Stimulated activated CD4-positive, alpha-beta T cell treated with anti-CD3 and anti-CD28 coated beads, Interleukin-12 subunit alpha, Interleukin-12 subunit beta, amount 100 ng/mL, for 24 hours (primary cell): ENCODE measurements at places on chromosomes 1 and 21.

DNA sequence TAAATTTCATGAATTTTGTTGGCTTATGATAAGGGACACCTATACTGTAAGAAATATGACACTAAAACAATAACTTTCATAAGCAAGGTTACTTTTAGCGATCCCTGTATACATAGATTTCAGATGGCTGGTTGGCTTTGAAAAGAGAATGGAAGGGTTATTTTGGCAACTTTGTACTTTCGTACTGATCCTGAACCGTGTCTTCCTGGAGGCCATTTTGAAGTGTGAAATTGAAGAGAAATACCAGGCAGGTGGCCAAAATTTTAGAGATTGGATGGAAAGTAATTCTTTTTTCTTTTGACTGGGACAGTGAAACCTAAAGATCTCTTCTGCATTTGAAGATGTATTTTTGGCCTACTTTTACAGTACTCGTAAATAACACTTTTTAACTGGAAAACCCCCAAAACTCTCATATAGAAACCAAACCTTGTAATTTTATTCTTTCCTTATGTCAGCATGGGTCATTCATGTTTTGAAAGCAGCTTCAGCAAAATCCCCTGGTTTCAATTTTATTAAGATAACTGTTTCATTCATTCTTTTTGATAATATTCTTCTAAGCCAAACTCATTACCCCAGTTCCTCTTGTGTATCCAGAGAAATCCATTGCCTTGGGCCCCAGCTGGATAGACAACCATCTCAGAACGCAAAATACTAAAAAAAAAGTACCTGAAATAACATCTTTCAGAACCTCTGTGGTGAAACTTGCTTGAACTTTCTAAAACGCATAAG is 38.4 kb upstream of the ZNF281 start:
- DNase-seq: no peak

GRCh38 chr1:171219346-171220080 is 28.8 kb upstream of the FMO1 start:
- DNase-seq: no peak

- no peak for DNase-seq
Measured at GRCh38 chr1:29542548-29542947, 306.2 kb downstream of the PTPRU start.

DNA sequence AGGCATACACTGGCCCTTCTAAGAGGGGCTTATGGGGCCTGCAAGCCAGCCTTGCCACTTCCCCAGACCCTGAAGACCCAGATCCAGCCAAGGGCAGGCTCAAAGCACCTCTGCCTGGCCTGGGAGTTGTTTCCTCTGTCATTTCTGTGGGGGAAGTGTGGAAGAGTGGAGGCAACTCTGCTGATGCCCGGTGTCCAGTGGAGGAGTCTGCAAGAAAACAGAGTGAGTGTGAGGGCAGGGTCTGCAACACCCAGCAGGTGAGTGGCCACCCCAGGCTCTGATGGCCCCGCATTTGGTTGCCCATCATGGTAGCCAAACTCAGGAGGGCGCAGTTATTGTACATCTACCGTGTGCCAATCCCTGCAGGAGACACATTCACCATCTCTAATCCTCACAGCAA is 8.4 kb downstream of the CLEC20A start:
- DNase-seq: no peak

DNA sequence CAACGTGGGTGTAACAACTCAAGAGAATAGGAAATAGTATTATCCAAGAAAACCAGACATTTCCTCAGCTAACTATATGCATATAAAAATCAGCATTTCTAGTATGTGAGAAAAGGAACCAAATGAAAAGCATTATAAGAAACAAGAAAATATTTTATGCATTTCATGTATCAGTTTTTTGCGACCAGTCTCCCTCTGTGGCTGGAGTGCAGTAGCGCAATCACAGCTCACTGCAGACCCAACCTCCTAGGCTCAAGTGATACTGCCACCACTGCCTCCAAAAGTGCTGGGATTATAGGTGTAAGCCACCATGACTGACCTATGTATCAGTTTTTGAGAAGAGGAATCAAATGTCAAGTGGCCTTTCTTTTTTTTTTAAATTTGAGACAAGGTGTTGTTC is 31.0 kb downstream of the SLC16A1 start:
- DNase-seq: no peak

GRCh38 chr21:22019766-22020165 is 1021.6 kb downstream of the NCAM2 start:
- no peak for DNase-seq

DNA sequence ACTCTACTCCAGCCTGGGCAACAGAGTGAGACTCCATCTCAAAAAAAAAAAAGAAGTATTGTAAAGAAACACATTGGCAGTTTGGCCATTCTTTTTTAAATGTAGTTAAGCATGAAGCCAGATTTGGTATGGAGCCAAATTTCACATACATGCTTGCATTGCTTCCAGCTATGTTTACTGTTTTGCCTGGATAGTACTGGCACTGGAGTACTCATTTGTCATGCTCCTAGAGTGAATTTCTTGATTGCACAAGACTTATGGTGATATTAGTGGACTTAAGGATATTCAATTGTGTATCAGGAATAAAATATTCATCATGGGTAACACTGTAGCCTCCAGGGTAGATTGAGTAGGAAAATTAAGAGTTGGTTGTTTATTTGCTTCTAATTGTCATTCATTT is 24.5 kb upstream of the SLC9A1 start:
- no peak for DNase-seq

DNA sequence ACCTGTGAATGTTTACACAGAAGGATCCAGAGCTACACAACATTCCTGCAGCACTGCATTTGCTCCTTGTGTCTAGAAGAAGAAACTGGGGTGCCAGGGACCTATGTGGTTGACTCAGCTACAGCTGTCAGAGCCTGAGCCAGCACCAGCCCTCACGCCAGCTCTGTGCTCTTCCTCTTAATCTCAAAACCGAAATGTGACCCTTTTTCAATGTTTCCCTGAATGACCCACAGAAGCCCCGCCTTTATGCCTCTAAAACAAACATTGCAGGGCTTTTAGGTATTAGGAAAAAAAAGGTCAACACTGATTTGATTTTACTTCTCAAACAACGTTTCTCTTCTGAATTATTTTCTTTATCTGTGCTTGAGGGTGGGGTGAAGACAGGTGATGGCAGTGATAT is 260.5 kb downstream of the DYRK1A start:
- no peak for DNase-seq

- no peak for DNase-seq
Measured at GRCh38 chr1:75203415-75204277, 69.5 kb downstream of the LHX8 start.

DNA sequence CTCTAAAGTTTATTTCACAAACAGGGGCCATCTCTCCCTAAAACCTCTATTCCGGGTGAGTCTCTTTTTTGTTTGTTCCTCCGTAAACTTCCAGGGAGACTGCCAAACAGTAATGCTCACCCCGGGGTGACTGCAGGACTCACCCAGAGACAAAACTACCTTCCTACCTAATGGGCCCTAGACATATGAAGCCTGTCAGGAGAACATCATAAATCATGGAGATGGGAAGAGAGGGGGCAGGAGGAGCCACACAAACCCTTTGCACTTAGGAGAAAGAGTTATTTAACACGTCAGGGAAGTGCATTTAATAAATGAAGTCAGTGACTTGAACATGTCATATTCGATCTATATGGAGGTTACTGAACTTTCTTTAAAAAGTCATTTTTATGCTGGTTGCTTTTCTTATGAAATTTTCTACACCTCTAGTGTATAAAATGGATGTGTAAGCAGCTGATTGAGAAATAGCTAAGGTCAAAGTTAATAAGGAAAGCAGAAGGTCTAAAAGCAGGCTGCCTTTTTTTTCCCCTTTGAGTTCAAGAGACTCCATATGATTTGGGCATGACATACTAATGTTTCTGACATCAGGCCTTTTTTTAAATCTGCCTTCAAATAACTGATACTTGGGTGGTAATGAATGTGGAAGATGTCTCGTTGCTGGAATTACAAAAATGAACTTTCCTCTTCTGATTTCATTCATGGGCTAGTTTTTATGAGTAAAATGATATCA is 286.9 kb upstream of the USP25 start:
- no peak for DNase-seq

GRCh38 chr1:24383381-24383940 is 30.1 kb downstream of the STPG1 start:
- DNase-seq: no peak

GRCh38 chr1:27597516-27598294 is 6.2 kb downstream of the AHDC1 start:
- DNase-seq: no peak

- DNase-seq: no peak
Measured at GRCh38 chr1:22365331-22366295, 86.0 kb upstream of the ZBTB40 start.

DNA sequence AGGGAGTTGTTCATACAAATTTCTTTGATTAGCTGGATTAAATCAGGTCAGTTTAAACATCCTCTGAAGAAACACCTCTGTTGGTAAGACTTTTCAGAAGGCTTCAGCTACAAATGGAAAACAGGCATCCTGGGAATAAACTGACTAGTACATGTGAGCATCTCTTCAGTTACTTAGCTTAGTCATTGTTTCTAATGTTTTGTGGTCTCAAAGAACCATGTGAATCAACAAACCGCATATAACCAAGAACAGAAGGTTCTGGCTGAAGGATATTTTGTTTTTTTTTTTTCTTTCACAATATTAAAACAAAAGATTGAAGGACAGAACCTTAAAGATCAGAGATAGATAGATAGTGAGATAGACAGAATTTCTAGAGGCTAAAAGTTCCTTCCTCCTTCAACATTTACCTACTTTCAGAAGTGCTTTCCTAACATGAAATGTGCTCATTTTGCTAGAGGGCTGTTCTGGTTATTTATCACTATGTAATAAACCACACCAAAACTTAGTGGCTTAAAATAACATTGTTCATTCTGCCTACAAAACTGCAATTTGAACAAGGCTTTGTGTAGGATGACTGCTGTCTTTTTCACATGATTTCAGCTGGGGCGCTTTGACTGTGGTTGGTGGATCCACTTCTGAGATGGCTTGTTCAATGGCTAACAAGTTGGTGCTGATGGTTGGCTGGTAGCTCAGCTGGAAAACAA is 119.8 kb upstream of the PTGFR start:
- no peak for DNase-seq

- DNase-seq: no peak
Measured at GRCh38 chr1:56185493-56185892, 393.9 kb downstream of the PLPP3 start.

GRCh38 chr1:145961425-145962156 is 2.8 kb downstream of the ANKRD34A start:
- DNase-seq: peak; percentile 47

- no peak for DNase-seq
Measured at GRCh38 chr1:80566867-80567266, 1233.9 kb upstream of the ADGRL2 start.

DNA sequence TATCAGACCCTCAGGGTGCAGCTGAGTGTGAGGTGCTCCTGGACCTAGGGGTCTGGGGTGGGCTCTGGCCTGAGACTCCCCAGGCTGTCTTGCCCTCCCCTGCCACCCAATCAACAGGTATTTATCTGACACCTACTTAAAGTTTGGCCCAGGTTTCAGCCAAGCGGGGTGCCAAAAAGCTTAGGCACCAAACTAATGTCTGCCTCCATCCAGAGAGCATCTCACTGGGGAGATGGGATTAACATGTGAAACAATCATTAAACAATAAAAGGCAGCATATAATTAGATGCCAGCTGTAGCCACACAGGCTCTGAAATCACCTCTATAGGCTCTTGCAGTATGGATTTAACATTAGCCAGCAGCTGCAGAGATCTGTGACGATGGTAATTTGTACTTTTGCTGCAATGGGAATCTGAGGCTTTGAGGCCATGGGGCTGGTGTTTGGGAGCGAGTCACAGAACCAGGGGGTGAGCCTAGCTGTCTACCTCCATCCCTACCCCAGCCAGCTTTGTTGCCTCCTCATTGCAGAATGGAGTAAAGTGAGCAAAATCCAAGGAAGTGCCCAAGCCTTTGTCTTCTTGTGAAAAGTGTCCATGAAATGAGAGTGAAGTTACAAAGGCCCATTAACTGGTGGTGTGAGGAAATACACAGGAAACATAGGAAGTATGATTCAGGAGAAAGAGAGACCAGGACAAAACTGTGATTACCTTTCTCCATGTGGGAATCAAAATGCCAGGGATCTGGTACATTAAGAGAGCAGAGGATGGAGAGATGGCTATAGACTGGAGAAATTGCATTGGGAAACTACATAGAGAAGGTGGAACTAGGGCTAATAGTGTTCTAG is 36.1 kb downstream of the EIF2D start:
- no peak for DNase-seq

DNA sequence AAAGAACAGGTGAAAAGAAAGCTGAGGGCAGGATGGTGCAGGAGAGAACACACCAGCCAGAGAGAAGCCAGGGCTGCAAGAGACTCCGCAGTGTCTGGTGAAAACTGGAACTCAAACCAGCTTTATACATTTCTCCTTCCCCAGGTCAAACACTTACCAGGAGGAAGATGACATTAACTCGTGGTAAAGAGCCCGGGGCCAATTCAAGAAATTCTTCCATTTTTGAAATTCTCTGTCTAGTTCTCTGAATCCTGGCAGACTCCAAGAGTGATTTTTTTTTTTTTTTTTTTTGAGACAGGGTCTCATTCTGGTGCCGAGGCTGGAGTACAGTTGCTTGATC is 25.8 kb upstream of the SIPA1L2 start:
- DNase-seq: no peak

GRCh38 chr1:46137916-46138315 is 5.5 kb upstream of the PIK3R3 start:
- no peak for DNase-seq

- DNase-seq: peak; percentile 8
Measured at GRCh38 chr1:176949033-176949662, 215.4 kb downstream of the ASTN1 start.

DNA sequence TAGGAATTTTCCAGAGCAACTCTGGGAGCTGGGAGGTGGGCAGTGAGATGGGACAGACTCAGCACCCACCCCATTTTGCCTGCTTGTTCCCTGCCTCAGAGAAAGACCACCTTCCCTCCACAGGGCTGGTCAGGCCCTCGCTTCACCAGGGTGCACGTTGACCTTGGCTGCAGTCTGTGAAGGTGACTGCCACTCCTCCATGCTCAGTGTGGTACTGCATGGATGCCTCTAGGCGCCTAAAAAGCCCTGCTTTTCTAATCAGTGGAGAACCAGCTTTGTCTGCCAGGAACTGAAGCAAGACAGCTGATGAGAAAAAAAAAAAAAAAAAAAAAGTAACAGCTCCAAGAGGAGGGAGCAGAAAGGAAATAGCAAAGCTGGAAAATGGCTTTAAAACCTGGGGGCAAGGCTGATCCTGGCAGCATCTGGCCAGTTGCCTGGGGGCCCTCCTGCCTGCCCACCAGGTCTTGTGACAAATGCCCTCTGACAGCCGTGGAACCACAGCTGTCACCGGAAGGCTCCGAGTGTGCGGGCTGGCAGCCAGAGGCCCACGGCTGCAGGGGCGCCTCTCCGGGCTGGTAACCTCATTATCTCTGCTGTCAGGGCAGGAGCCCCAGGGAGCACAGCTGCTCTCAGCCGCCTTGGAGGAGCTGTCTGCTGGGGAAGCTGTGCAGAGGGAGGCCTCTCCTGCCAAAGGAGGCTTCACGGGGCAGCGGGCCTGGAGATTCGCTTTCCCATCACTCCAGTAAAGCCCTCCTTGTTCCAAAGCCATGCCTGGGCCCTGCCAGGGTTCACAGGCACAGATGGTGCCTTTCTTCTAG is 13.7 kb downstream of the KIAA1614 start:
- no peak for DNase-seq
